ENCODE measurements at places on chromosomes 2 and 18.

DNA sequence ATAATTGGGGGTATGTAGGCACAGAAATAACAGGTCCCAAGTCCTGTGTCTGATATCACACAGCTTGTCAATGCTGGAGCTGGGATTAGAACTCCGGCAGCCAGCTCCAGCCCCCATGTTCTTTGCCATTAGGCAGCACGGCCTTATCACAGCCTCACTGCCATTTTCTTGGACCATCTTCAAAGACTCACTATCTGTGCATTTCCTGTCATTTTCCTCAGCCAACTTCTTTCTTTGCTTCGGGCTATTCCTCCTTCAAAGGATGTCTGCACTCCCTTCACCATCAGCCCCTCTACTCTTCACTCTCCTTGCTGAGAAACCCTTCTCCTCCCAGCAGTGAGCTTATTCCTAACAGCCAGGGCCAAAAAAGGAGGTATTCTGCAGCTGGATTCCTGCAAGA, 139.6 kb downstream of the GALNT14 start:
- no peak for DNase-seq

- peak; percentile 31 for DNase-seq
Observed at GRCh38 chr2:216666461-216667233, 28.7 kb downstream of the IGFBP5 start.

DNA sequence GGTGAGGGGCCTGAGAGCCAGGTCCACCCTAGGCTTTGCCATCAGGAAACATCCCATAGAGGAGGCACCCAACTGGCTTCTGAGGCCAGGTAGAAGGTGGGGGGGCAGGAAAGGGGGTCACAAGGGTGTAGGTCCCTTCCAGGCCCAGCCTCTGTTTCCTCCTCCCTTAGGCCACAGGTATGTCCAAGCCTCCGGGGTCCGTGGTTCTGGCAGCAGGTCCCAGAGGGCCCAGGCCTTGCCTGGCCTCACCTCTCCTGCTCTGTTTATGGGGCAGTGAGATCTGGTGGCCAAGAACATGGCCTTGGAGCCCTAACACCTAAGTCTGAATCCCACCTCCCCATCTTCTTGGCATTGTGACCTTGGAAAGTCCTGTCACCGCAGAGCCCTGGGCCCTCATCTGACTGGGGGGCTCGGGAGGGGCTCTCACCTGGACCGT, 21.6 kb upstream of the GPR17 start:
- DNase-seq = no peak

- no peak for DNase-seq
Observed at GRCh38 chr18:79367989-79368388, 27.7 kb upstream of the NFATC1 start.

- no peak for DNase-seq
Observed at GRCh38 chr2:129713337-129713736, 266.1 kb upstream of the RAB6C start.

Data from NCI-H187 (cell line).